Epithelial cell of proximal tubule (primary cell): ENCODE measurements at places on chromosomes 5 and 9.

DNA sequence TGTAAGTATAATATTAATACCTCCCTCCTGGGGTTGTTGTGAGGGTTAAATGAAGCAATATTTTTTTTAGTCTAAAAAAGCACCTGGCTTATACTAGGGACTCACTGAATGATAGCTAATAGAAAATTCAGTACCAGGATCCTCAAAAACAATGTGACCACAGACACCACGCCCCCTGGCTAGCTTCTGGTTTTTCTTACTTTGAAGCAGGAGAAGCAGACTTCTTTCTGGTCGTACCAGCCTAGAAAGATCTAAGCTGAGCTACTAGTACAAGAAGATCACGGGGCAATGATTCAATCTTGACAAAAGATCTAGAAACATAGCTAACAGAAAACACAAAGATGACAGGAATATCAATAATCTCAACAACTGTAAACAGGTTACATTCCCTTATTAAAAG, 218.5 kb upstream of the SLC30A5 start:
- no peak for DNase-seq

DNA sequence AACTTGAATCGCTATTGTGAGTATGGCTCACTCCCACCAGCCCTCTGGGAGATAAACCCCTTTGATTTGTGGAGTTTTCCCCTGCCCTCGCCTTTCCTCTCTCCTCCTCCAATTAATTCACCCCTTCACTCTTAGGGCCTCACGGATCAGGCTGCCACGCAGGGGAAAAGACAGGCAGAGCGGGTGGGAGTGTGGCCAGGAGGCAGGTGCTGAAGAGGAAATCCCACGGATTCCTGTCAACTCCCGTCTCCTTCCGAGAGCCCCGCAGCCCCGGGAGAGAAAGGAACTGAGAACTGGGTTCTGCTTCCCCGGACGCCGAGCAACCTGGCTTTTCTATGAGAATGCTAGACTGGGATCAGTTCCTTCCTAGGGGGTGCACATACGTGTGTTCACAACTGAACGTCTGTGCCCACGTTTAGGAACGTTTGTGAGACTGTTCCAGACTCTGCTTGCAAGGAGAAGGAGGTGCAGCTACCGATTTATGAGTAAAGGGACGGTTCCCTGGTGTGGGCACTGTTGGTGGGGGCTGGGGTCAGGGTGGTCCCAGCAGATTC, 314.5 kb upstream of the TLE4 start:
- no peak for DNase-seq

DNA sequence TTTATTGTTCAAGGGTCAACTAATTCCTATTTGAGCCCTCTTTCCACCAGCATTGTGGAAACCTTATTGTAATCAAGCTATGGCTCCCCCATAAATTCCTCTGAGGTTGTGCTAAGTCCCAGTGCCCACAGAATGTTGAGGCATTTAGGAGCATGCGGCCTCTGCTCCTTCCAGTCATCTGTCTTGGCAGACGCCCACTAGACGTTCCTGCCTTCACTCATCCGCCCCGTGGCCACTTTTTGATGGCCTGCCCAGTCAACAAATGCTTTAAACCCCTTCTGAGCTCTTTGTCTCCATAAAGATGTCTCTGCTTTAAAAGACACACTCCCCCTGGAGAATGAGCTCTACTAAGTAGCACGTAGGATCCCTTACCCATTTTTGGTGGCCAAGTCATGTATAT, 104.7 kb downstream of the GAS1 start:
- no peak for DNase-seq

DNA sequence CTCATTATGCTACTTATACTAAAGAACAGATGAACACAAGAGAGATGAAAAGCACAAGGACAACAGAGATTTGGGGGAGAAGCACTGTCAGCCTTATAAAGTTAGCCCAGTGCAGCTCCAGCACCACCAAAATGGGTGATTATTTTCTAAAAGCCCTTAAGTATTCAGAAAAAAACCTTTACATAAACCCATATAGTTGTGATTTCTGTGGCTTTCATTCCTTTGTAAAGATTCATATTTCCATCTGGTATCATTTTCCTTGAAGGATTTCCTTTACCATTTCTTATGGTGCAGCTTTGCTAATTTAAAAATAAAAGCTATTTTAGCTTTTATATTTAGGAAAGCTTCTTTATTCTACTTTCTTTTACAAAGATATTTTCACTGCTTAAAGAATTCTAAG, 311.0 kb downstream of the TMEM167A start:
- no peak for DNase-seq
